SIG-M5 (cell line): ENCODE measurements at places on chromosomes 16 and 17.

GRCh38 chr17:31787857-31788570, 71.0 kb downstream of the COPRS start:
- DNase-seq = no peak

DNA sequence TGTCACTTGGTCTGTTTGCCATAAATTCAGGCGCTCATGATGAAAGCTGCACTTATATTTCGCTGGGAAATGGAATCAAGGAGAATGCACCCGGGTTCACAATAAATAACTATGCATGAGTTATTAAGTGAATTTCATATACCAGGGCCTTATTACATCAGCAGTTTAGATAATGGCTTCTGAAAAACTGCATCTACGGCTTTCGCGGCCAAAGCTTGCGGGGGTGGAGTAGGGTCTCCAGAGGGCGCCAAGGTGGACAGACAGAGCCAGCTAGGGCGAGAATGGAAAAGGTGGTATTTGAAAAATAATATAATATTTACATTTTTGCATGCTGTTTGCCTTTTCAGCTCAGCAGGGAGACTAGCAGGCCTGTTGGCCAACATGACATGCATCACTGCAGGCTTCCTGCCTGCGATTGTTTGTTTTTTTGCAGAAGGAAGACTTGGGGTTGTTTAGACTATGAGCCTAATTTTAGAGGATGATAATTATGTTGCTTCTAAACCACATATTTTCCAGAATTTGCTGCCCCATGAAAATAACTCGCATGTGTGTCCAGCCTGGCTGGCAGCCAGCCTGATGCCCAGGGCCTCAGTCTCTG, 173.8 kb upstream of the IRX3 start:
- DNase-seq = no peak

GRCh38 chr17:35543856-35544255, 6.4 kb upstream of the SLFN12L start:
- DNase-seq = no peak

- no peak for DNase-seq
Observed at GRCh38 chr17:61872099-61872498, 8.8 kb upstream of the BRIP1 start.

- no peak for DNase-seq
Observed at GRCh38 chr17:63999680-64000531, 1.8 kb downstream of the PRR29 start.

- no peak for DNase-seq
Observed at GRCh38 chr17:74963656-74964055, 8.9 kb downstream of the HID1 start.

DNA sequence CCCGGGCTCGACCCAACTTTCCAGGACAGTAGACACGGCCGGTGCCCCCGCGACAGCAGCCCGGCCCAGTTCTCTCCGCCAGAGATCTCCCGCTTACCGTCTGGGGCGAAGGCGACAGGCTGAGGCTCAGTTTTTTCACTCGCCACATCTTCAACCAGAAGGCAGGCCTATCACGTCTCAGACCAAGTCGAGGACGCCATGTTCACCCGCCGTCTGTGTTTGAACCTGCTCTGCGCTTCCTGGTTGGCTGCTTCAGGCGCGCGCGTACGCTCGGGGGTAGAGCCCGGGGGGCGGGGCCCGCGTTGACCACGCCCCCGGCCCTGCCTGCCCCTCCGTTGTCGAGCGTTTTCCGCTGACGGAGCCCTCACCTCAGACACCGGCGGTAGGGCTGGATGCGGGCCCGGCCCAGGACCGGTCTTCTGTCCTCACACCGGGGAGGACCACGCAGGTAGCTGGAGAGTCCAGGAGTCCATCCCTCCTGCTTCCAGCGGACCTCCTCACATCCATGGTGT, at the start of gene SPAG5:
Gene SPAG5 (minus strand): TSS at position 227 of the 512 bp plus-strand sequence. CDS start 79 bp downstream, at position 148.
- peak; percentile 79 for DNase-seq

- no peak for DNase-seq
Observed at GRCh38 chr16:74633686-74634085, 26.8 kb upstream of the GLG1 start.

DNA sequence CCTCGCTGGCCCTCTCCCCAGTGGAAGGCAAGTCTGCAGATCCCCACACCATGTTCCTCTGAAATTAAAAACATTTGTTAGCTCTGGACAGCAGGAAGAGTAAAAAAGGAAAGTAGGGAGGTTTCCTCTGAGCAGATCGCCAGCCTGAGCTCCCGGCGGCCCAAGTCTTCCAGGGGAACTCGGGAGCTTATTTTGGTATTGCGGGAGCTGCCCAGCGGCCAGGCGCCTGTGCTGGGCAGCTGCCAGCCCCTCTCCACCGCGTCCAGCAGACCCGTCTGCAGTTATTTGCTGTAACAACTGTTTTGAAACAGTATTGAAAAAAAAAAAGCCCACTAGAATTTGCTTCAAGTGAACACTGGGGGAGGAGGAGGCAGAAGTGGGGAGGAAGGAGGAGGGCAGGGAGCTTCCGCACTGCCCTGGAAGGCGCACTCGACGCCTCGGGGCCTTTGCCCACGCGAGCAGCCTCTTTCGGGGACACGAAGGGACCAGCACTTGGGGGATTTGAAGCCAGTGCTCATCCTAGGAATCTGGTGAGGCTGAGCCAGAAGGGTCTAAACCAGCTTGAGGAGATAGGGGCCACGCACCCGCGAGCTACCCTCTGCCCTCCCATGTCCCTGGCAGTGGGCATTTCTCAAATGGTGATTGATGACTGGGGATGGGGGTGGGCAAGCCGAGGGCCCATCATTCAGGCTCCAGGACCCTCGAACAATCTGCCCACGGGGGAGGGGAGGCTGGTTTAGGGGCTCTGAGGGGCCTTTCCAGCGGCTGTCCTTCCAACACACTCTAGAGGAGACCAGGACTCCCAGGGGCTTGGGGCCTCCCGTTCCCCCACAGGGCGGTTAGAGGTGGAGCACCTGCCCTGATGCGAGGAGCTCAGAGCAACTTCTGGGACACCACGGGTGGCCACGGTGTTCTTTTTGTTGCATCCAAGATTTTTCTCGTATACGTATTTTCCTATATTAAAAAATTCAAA, 3.0 kb upstream of the BAHCC1 start:
- no peak for DNase-seq

GRCh38 chr16:11094857-11095565, 150.6 kb downstream of the CLEC16A start:
- no peak for DNase-seq

DNA sequence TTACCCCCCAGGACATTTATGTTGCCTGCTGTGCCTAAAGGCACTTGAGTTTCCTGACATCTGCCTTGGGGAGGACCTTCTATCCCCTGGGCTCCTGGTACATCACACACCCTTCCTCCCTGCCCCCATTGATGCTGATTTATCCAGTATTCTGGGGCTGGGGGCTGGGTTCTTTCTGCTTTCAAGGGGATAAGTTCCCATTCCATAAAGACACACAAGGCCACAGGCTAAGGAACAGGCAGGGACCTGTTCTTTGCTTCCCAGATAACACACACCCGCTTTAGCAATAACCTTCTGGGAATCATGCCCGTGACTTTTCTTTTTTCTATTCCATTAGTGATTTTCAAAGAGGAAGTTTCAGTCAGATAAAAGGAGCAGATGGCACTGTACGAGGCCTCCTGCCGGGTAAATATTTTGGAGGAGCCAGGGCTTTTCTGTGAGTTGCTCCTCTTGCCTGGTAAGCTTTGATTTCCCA, 30.6 kb downstream of the CHD9 start:
- DNase-seq = no peak

DNA sequence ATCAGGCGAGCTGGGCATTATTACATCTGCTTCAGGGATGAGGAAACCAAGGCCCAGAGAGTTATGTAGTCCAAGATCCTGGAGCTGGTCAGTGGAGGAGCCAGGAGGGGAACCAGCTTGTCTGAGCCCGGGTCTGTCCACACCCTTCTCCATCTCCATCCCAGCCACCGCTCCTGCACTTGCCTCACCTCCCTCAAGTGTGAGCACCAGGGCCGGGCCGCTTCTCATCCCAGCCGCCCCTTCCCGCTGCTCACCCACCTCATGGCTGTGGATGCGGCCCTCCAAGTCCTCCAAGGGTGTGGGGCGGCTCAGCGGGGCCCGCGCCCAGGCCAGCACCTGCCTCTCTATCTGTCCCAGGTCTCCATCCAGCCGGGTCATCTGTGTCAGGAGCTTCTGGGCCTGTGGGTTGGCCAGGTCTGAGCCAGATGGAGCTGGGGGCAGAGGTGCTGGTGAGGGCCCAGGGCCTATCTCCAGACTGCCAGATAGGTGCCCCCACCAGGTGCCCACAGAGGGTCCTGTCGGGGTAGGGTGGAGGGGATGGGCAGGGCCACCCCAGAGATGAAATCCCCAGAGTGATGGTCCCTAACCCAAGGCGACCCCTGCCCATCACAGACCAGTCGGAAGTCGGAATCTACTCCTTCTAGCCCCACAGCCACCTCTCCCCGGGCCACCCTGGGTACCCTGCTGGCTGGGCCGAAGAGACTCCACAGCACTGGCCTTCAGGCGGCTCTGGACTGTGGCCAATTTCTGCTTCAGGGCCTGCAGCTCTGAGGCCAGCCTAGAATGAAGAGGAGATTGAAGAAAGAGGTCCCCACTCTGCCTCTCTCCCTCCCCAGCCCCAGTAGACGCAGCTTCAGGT, 9.4 kb downstream of the EVPL start:
- no peak for DNase-seq

DNA sequence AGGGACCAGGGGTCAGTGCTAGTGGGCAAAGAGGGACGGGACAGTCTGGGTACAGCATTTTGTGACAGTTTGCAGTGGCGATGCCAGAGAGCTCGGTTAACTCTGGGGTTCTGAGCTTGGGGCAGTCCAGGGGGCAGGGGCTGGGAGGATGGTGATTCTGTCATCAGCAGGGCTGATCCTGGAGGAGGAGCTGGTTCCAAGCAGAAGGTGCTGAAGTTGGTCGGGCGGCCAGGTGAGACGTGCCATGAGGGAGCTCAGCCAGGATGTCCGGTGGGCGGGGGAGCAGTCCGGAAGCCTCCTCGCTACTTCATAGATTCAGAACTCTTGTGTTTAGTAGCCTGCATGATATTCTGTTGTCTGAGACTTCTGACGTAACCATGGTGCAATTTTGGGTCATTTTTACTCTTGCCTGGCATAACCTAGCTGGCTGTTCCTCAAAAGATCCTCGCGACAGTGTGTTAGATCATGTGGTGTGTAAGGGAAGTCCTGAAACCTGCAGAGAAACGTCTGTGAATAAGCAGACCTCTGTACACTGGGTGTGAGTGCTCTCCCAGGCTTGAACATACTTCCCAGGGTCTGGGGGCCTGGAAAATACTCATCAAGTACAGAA, 122.0 kb downstream of the CLEC16A start:
- no peak for DNase-seq

GRCh38 chr17:80092959-80093358, 8.4 kb upstream of the GAA start:
- DNase-seq = peak; percentile 77

DNA sequence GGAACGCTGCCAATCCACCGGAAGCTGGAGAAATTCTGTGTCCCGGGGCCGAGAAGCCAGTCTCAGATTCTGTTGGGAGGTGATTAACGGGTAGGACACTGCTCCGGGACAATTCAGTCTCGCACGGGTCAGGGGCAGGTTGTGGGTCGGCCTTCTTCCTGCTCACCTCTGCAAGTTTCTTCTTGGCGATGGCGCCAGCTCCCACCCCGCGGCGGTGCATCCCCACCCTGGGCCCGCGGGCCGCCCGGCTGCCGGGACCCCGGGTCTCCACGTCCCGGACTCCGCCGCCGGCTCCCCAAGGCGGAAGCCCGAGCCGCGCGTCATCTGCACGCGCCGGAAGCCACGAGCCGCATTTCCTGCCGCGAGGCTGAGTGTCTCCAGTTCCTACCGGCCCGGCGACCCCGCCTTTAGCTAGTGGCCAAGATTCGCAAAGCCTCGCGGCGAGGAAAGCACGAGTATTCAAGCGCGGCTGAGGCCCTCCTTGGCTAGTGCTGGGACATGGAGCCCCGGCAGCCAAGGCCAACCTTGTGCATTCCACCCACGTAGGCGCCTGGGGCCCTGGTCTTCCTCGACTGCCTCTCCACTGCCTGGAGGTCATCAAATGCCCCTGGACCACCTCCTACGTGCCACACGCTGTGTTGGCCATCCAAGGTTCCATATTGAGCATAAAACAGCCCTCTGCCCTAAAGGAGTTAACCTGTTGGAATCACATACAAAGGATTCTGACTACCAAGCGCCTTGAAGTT, at the start of gene SNF8:
Gene SNF8 (minus strand): TSS at position 328 of the 746 bp plus-strand sequence. CDS start 108 bp downstream, at position 220.
- peak; percentile 49 for DNase-seq

DNA sequence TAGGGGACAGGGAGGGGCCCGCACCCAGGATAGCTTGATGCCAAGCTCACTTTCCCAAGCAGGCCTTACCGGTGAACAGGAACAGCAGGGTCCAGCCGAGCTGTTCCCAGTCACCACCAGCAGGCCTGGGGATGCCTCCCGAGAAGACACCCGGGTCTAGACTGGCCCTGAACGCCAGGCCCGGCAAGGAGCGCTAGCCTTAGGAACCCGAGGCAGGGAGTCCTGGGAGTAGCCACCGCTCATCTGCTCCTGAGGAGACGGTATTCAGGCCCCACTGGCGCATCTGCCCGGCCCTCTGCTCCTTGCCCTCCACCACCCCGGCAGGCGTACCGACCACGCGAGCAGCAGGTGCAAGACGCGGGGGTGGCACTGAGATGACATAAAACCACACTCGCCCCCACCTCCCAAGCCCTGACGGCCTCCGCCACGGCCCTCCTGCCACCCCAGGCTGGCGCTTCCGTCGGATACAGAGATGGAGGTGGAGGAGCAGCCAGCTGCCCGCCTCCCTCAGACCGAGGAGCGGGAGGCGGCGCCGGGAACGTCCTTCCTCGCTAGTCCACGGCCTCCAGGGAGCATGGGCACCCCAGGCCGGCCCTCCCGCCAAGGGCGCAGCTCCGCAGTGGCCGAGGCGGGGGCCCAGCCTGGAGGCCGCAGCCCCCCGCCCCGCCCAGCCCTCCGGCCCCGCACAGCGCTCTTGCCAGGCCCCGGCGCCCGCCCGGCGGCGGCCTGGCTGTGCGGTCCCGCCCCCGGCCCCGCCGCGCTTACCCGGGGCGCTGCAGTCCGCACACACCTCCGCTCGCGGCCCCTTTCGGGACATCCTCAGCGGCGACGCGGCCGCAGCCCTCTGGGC, 661 bp downstream of the GIT1 start:
- no peak for DNase-seq

- DNase-seq = no peak
Observed at GRCh38 chr17:55089256-55089655, 120.7 kb downstream of the STXBP4 start.

DNA sequence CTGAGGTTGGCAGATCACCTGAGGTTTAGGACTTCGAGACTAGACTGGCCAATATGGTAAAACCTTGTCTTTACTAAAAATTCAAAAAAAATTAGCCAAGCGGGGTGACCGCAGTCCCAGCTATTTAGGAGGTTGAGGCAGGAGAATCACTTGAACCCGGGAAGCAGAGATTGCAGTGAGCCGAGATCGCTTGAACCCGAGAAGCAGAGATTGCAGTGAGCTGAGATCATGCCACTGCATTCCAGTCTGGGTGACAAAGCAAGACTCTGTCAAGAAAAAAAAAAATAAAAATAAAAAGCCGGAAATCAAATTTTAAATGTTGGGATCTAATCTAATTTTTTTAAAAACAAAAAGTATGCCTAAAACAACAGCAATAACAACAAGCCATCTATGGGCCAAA, 56.3 kb downstream of the ABCC1 start:
- no peak for DNase-seq

- no peak for DNase-seq
Observed at GRCh38 chr17:78144147-78144719, 2.0 kb upstream of the C17orf99 start.
